AG09309 (cell line): ENCODE measurements at places on chromosomes 16 and 17.
A peak's percentile ranks its signal among the peaks of the same experiment; 100 is the strongest.

- DNase-seq, result no peak
These were observed 41.3 kb downstream of the UBN1 start for GRCh38 chr16:4888428-4889135.

DNA sequence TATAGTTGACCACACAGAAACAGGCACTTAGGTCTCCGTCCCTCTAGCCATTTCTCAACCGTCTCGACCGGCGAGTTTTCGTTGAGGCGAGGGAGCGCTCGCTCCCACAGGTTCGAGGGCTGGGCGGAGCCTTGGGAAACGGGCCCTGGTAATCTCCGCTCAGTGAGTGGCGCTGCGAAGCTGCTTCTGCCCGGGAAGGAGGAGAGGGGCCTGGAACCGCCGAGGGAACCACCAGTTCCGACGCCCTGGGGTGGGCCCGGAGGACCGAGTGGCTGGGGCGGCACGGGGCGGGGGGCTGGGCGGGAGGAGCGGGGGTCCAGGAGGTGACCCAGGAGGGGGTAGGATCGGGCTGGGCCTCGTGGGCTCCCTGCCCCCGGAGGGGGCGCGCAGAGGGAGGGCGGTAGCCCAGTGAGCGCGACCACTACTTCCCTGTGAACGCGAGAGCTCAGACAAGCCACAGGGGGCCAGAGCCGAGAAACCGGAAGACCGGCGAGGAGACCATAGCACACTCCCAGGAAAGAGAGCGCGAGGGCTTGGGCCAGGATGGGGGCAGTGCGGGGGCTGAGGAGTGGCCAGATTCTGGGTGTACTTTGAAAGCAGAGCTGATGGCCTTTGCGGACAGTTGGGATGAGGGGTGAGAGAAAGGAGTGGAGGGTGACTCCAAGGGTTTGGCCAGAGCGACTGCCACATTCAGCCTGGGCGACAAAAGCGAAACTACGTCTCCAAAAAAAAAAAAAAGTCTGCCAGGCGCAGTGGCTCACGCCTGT, 29.9 kb upstream of the ARL4D start:
- DNase-seq, result no peak

GRCh38 chr16:68658341-68658973, 13.3 kb downstream of the CDH3 start:
- peak; percentile 61 for DNase-seq

DNA sequence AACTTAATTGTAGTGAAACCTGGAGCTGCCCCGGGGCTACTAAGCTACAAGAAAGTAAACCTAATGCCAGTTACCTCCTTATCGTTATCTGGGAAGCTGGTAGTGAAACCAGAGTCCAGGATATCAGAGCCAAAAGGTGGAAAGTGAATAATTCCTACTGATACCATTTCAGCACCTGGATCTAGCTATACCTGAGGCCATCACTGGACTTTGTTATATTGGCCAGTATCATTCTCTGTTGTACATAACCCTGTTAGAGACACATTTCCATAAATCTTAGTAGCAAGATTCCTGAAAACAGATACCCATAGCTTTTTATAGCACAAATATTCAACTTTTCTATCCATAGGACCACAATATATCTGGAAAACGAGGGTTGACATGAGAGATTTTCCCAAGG, 538.0 kb downstream of the GRIN2A start:
- DNase-seq, result no peak

GRCh38 chr17:2059547-2060384, 4.9 kb downstream of the HIC1 start:
- no peak for DNase-seq

GRCh38 chr17:82793974-82794630, 42.2 kb downstream of the TBCD start:
- no peak for DNase-seq

DNA sequence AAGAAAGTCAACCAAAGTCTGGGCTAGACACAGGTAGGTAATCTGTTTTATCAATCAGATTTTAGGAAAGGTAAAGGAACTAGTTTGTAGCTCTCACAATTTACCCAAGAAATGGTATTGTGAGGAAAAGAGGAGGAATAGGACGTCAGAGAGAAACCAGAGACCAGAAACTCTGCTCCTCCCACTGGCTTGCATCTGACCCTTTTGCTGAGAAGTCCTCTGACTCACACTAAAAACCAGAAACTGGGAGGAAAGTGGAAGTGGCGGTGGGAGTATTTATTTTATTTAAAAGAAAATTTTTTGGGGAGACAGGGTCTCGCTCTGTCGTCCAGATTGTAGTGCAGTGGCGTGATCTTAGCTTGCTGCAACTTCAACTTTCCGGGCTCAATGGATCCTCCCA, 38.0 kb upstream of the MNT start:
- no peak for DNase-seq

DNA sequence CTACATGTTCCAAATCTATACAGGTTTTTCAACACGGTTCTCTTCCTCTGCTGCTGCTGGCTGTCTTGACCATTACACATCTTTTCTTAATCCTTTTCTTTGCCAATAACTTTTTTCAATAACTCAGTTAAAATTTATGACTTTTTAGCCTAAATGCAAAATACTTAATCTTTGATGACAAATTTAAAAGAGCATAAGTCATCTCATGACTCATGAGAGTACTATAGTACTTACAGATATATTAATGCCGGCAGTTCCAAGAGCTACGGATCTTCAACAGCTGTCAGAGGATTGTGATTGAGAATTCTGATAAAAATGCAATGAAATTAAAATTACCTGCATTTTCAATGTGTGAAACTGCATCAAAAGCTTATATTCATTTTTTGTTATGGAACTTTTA, 105.5 kb downstream of the KPNA2 start:
- no peak for DNase-seq

GRCh38 chr17:79664930-79665737, 54.3 kb upstream of the RBFOX3 start:
- DNase-seq, result no peak

GRCh38 chr17:62882284-62882683, 74.2 kb upstream of the MARCHF10 start:
- DNase-seq, result no peak

DNA sequence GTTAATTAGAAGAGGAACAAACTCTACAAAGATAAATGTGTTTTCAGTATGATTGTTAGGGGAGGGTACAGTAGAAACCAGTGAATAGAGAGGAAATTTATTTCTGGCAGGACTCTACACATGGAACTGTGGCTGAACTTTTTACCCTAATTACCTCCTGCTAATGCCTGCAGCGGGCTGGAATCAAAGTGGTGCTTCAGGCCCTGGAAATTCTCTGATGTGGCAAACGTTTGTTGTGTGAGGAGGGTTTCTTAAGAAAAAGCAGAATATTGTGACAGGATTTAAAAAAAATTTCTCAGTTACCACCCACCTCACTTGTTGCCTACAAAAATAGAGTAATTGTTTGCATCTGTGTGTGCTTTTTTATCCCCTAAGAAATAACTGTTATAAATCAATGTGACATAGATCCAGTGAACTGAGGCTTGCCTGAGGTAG, 154.5 kb downstream of the BCAS3 start:
- DNase-seq, result no peak
